ENCODE measurements at places on chromosomes 3 and 15. TPM values are rescaled to one million over a fixed set of nuclear protein-coding genes. Genes with fewer than 3 reads are reported as not detected.

- peak; percentile 66 for DNase-seq
These were observed 907 bp downstream of the TATDN2 start for GRCh38 chr3:10248984-10249748.

GRCh38 chr3:88758676-88759075 is 348.7 kb upstream of the EPHA3 start:
- DNase-seq, result no peak

GRCh38 chr3:143731776-143732175 is 116.5 kb downstream of the SLC9A9 start:
- DNase-seq, result no peak

DNA sequence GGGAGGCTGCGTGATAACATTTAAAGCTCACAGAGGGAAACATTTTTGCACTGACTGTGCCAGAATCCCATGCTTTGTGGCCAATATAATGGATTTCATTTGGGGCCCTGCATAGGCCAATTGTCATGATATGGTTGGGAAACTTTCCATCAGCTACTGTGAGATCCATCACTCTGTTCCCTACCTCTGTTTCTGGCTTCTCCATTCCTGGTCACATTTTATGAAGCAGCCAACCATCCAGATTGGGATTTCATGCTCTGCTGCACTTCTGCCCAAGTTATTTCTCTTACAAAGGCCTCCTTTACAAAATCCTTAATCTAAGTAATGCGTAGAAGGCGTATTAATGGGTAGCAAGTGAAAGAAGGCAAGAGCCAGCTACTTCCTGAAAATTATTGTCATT is 221.1 kb downstream of the LRTM1 start:
- no peak for DNase-seq

DNA sequence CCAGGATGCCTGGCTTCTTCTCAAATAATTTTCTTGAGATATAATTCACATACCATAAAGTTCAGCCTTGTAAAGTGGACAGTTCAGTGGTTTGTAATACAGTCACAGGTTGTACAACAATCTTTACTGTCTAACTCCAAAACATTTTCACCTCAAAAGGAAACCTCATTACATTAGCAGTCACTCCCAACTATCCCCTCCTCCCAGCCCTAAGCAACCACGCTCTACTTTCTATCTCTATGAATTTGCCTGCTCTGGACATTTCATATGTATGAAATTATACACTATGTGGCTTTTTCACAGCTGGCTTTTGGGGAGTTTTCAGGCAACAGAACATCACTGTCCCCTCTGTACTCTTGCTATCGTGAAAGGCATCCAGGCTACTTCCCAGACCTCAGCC is 17.5 kb downstream of the TGM5 start:
- no peak for DNase-seq

GRCh38 chr3:140756240-140757016 is 78.6 kb downstream of the TRIM42 start:
- no peak for DNase-seq

GRCh38 chr15:65561934-65562333 is 31.7 kb downstream of the HACD3 start:
- no peak for DNase-seq

DNA sequence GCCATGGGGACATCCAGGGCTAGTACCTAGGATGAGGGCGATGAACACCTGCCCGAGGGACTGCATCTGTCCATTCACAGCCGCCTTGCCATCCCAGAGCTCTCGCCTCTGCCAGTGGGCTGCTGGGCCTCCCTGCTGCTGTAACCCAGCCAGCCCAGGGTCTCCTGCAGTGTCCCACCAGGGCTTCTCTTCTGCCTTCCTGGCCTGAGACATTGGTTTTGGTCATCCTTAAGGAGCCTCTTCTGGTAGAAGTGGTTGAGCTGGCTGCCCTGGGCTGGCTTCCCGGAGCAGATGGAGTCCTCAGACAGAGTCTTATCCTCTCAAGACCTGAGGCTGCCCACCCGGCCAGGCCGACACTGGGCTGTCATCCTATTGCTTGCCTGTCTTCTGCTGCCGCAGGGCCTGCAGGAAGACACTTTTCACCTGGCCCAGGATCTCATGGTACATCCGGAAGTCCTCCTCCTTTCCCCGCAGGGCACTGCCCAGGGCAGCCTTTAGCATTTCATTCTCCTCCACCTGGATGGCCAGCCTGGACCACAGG is 6.1 kb upstream of the HHATL start:
- DNase-seq, result peak; percentile 14

DNA sequence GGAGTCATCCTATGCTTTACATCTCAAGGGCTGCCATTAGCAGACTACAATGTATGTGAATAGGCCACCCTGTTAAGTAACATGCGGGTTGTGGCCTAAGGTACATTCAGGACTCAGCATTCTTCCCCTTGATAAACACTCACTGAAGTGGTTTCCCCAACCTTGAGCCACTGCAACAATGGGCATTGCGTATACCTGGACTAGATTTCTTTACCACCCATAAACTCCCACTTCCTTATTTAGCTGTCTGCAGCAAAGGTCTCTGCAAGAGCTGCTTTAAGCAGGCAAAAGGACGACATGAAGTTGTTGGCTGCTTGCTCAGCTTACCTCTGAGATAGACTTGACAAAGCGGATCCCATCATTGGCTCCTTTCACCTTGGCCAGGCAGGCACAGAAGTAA is 16.2 kb downstream of the FYCO1 start:
- DNase-seq, result no peak

DNA sequence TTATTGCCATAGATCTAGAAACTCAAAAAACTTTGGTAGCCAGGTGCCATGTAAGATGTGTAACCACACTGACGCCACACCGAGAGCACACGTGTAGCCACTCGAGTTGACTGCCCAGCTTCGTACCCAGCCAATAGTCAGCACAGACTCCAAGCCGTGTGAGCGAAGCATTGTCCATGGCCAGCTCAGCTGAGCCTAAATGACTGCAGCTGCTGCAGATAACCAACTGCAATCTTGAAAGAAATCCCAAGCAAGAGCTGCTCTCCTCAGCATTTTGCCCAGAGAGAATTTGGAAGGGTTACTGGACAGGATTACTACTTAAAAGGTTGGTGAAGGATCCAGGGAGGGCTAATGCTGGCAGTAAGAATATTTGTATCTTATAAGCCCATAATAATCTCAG is 193.0 kb upstream of the THRB start:
- DNase-seq, result no peak

- DNase-seq, result no peak
These were observed 68.2 kb downstream of the AAGAB start for GRCh38 chr15:67186226-67186649.

DNA sequence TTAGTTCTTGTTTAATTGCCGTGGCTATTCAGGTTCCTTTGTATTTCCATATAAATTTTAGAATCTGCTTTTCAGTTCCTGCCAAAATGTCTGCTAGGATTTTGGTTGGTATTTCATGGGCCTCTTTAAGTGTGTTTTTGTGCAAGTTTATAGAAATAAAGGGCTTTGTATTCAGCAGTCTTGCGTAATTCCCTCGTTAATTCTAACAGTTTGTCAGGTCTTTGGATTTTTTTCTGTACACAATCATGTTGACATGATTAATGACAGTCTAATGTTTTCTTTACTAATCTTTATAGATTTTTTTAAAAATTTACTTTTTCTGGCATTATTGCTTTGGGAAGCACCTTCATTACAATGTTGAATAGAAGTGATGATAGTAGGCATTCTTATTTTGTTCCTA is 120.9 kb downstream of the NEK11 start:
- DNase-seq, result no peak

- DNase-seq, result no peak
These were observed 237.8 kb upstream of the GADL1 start for GRCh38 chr3:31132132-31132769.

GRCh38 chr3:15556512-15556911 is 35.0 kb upstream of the COLQ start:
- DNase-seq, result no peak

DNA sequence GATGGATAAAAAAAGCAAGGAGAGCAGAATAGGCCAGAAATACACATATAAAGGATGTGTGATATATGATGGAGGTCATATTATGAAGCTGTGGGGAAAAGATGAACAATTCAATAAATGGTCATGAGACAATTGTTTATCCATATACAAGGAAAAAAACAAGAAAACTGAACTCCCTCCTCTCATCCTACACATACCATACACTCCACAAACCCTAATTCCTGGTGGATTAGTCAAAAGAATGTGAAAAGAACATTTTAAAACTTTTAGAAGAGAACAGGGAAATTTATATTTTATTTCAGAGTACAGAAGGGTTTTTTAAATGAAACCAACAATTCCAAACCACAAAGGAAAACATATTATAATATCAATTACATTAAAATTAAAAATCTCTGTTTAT is 34.5 kb upstream of the NR2E3 start:
- DNase-seq, result no peak

The SNTN gene
- total RNA-seq, result not detected

The ANP32A gene
- total RNA-seq, result 190 TPM

The GOLGA8A gene
- 170 TPM for total RNA-seq
